ENCODE measurements at places on chromosomes 3 and 15.

GRCh38 chr3:104178680-104179079 is 1188.0 kb upstream of the ALCAM start:
- no peak for DNase-seq

- DNase-seq: no peak
Measured at GRCh38 chr3:126052196-126053058, 31.5 kb downstream of the SLC41A3 start.

DNA sequence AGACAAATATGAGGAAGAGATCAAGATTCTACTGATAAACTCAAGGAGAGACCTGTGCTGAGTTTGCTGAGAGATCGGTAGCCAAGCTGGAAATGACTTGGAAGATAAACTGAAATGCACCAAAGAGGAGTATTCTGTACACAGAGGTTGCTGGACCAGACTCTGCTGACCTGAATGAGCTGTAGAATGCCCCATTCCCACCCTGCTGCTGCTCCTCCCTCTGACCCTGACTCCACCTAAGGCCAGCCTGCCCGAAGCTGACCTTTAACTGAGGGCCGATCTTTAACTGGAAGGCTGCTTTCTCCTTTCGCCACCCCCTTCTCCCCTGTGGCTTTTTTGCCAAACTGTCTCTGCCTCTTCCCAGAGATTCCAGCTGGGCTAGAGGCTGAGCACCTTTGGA is 34.6 kb downstream of the CDIN1 start:
- no peak for DNase-seq

- no peak for DNase-seq
Measured at GRCh38 chr3:4774531-4774930, 204.7 kb upstream of the BHLHE40 start.

DNA sequence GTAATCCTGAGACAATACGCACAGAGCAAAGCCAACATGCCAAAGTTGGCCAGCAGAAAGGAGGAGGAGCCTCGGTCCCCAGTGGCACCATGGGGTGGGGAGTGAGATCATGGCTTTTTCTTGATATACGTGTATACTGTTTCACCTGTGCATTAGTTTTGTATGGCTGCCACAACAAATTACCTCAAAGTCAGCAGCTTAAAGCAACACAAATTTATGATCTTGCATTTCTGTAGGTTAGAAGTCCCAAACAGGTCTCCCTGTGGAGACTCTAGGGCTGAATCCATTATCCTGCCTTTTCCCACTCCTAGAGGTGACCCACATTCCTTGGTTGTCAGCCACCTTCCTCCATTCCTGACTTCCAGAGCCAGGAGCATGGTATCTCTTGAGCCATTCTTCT is 176.9 kb upstream of the NSMCE3 start:
- DNase-seq: no peak

GRCh38 chr3:55446850-55447249 is 40.3 kb downstream of the WNT5A start:
- no peak for DNase-seq

DNA sequence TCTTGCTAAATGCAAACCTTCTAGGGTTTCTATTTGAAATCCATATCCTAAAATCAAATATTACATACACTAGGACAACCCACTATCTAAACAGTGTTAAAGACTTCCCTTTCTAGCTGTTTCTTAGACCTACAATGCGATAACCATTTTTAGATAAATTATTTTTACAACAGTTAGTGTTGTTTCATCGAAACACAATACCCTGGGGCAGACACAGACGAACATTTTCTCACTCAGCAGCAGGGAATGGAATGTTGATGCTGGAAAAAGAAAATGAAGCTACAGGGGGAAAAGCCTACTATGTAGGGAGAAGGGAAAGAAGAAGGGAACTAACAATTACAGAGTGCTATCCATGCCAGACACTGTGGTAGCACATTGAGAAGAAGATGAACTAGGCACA is 6.0 kb upstream of the HERC1 start:
- DNase-seq: peak; percentile 34

DNA sequence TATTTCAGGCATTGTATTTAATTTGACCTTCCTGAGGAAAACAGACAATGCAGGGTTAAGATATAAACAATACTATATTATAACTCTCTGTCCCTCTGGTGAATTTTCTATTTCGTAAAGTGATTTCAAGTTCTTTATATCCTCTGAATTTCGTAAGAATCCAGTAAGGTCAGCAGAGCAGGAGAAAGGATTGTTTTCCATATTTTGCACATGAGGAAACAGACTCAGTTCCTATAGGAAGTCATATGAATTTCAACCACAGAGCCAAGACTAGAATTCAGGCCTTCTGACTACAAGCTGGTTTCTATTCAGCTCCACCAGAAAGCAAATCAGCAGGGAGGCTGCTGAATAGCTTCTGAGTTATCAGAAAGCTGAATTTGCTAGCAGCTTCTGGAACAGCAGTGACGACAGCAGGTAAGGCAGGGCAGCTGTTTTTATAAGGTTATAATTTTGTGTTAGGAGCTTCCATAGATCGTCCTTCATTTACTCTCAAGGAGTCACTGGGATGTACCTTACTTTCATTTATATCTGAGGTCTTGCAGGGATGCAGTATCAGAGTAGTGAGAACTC is 11.1 kb upstream of the PLAAT1 start:
- DNase-seq: no peak
